ENCODE measurements at places on chromosomes 1 and 21.

DNA sequence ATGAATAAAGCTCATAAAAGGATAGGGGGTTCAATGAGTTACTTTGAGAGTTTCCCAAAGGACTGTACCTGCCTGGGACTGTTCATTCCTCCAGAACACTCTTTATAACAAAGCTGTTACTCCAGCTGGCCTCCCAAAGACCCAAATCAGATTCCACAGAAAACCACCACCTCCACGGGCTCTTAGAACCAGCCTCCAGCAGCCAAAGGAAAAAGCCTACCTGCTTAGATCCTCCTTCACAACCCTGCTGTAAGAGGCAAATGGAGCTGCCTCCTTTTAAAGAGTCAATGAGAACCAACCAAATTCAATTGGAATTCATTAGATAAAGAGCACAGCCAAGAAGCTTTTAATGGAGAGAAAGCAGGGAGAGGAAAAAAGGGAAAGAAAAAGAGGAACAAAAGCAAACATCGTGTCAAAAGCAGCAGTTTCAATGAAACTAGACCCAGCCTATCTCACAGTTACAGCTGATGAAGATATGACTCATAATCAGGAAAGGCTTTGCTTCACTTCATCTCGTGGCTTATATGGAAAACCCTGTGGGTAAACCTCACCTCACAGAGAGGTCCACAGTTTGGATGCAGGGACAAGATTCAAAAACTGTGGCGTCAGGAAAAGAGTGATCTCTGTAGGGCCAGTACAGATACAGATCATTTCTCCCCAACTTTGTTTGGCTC is 27.8 kb upstream of the FMO4 start:
- no peak for DNase-seq

GRCh38 chr1:177800400-177801088 is 169.3 kb downstream of the SEC16B start:
- DNase-seq = no peak

DNA sequence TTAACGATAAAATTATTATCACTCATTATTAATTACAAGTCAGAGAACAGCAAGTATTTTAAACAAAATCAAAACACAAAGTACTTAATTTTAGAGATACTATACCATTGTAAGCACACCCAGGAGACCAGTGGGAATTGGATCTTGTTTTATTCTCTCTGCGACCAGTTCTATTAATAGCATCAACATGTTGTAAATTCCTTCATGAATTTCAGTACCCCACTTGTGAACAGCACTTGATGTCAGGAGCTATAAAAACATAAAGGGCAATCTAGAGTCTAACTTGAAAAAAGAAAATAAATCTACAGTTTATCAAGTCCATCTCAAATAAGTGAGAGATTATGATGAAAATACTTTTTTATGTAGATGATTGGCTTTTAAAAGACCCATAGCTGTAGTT is 42.9 kb downstream of the USP24 start:
- no peak for DNase-seq

DNA sequence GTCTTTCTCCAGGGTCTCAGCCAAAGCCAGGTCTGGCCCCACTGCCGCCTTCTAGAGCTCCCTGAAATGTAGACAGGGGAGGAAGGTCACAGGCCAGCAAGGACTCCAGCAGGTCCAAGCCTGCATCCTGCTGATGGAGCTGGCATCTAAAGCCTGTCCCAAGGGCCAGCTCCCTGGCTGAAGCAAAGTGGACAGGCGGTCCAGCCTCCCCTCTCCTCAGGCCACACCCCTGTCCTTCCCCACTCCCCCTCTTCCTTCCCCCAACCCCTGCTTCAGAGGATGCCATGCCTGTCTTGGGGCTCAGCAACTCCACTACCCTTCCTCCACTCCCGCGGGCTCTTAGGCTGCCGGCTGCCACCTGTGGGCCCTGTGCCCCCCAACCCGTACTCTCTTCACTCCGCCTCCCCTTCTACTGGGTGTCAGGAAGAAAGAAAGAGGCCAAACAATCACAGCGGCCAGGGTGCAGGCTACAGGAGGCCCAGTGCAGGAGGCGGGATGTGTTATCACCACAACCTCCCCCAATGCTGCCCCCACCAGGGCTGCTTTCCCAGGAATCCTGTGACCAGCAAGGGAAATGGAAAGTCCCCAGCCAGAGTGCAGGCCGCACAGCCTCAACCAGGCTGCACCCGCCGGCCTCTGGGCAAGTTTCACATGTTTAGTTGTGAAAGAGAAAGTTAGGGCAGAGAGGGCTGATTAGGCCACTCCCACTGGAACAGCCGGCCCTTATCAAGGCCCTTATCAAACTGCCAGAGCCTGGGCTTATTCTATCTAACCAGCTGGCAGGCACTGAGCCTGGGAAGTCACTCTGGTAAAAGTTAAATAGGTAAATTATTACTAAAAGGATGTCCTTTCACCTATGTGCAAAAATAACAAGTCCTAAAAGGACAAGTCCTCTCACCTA is 34.1 kb downstream of the ACOT7 start:
- DNase-seq = no peak

DNA sequence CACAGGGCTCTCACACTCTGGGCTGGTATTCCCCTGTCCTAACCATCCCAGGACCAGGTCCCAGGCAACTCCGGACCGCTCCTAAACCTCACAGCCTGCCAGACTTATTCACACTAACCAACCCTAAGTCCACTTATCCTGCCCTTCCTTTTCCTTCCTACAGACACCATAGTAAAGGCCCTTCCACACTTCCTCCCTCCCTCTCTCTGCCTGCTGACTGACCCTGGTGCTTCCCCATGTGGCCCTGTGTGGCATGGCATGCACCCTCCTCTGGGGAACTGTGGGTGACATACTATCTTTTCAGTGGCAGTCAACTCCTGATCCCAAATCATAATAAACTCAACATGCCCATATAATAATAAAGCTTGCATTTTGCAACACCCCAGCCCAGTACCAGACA is 155.1 kb upstream of the DNAH14 start:
- no peak for DNase-seq

GRCh38 chr1:179323436-179323835 is 29.8 kb downstream of the SOAT1 start:
- DNase-seq = no peak

DNA sequence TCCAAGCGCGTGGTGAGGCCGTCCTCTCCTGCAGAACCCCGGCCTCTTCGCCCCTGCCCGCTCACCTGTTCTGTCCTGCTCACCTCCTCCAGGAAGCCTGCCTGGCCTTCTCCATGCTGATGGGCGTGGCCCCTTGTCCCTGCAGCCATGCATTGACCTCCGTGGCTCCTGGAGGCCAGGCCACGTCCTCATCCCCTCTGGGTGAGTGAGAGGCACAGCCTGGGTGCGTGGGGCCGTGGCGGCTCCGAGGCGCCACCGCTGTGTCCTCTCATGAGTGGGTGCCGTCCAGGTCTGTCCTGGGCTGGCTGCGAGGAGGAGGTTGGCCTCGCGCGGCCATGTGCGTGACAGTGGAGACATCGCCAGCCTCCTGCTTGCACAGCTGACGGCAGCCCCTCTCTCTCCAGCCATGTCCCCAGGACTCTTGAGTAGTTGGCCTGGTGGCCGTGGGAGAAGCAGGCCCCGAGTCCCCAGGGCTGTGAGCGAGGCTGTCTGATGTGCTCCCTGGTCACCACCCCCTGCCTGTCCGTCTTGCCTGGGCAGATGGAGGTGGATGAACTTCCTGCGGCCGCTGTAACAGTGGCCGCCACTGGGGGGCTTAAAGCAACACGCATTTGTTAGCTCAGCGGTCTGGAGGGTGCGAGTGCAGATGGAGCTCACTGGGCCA is 58.1 kb downstream of the PRKCZ start:
- DNase-seq = no peak

DNA sequence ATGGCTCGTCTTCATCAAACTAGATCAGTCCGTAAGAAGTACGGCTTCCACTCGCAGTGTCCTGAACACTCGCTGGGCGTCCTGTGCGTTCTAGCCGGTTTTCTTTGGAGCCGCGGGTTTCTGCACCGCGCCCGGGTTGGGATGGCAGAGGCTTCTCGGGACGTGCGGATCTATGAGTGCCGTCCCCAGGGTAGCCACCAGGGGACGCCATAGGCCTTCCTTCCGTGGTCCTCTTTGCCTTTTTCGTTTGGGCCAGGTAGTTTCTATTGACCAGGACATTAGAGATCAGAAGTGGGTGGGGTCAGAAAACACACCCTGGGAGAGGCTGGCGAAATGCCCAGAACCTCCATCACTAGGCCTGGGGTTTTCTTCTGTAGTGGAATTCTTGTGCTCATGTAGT is 273.8 kb downstream of the FAM72C start:
- no peak for DNase-seq

- no peak for DNase-seq
Measured at GRCh38 chr1:207344221-207344620, 22.7 kb downstream of the CD55 start.

- DNase-seq = no peak
Measured at GRCh38 chr1:10646347-10646861, 150.0 kb downstream of the CASZ1 start.

- DNase-seq = no peak
Measured at GRCh38 chr1:203049077-203049476, 22.8 kb downstream of the PPFIA4 start.

GRCh38 chr1:237394281-237394680 is 352.3 kb downstream of the RYR2 start:
- no peak for DNase-seq

DNA sequence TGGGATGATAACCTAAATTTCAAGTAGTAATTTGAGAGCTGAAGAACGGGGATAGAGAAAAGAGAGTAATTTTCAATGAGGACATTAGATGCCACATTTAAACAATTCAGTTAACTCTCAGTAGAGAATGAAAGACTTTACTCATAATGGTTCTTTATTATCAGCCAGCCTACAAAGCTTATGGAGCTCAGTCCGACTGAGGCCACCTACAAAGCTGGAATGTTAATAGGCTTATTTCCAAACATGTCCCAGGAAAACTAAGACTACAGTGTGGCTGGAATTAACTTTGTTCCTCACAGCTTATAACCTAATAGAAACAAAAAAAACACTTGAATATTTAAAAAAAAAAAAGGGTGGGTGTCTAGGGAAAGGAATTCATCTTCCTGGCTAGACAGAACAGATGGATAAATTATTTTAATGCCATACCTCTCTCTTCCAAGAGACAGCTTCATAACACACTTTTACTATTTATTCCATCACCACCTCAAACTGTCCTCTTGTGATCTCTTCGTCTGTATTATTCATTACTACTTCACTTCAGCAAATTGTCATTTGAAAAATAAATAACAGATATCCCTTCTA is 9.8 kb downstream of the SLC19A2 start:
- DNase-seq = no peak

DNA sequence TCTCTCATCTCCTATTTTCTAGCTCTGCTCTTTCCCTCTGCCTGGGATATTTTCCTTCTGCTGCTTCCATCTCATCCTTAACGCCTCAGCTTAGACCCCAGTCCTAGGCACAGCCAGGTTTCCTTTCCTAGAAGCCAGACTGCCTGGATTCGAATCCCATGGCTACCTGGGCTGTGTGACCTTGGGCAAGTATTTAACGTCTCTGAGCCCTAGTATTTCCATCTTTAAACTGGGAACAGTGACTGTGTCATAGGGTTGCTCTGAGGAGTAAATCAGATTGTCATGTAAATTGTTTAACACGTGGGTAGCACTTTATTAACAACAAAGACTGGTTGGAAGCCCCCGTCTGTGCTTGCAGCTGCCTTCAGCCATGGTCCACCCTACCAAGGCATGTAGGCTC is 18.4 kb downstream of the DHRS3 start:
- DNase-seq = no peak

- no peak for DNase-seq
Measured at GRCh38 chr1:91513160-91513559, 12.5 kb downstream of the CDC7 start.

DNA sequence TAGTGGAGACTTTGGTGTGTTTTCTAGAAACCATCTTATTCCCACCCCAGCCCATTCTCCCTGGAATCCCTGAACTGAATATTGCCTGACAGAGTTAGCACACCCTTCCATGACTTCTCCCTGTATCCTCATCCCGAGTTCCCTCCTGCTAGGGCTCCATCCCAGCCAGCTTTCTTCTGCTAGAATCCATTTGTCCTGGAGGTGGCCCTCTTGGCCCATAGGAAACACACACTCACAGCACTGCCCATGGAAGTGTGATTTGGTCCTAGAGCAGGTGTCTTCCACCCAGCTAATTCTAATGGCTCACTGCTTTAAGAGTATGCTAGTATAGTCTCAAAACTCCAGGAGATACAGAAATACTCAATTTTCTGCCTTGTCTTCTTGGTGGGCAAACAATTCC is 4.1 kb downstream of the KRTAP15-1 start:
- DNase-seq = no peak

- DNase-seq = no peak
Measured at GRCh38 chr1:23960291-23961020, 828 bp downstream of the PNRC2 start.

DNA sequence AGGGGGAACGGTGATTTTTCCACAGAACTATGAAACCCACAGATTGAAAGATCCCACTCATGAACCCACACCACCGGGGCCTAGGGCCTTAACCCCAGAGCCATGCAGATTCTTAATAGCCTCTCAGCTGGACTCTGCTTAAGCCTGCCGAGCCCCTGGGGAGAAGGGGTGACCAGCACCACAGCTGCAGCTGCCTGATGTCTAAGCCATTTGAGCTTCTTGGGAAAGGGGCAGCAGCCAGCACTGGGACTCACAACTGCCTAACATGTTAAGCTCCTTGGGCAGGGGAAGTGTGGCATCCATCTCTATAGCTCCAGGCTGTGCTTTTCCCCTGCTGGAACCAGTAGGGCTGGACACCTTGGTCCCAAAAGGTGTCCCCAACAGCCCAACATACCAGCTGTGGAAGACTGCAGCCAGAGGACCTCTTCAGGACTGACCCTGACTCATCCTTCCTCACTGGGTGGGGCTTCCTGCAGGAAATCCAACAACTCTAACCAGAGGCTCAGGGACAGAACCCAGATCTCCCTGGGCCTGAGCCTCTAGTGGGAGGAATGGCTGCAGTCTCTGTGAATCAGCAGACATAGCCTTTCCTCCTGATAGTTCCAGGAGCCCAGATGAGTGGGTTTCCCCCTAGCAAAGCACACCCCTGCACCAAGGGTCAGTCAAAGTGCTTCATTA is 34.6 kb upstream of the FMO3 start:
- DNase-seq = no peak

DNA sequence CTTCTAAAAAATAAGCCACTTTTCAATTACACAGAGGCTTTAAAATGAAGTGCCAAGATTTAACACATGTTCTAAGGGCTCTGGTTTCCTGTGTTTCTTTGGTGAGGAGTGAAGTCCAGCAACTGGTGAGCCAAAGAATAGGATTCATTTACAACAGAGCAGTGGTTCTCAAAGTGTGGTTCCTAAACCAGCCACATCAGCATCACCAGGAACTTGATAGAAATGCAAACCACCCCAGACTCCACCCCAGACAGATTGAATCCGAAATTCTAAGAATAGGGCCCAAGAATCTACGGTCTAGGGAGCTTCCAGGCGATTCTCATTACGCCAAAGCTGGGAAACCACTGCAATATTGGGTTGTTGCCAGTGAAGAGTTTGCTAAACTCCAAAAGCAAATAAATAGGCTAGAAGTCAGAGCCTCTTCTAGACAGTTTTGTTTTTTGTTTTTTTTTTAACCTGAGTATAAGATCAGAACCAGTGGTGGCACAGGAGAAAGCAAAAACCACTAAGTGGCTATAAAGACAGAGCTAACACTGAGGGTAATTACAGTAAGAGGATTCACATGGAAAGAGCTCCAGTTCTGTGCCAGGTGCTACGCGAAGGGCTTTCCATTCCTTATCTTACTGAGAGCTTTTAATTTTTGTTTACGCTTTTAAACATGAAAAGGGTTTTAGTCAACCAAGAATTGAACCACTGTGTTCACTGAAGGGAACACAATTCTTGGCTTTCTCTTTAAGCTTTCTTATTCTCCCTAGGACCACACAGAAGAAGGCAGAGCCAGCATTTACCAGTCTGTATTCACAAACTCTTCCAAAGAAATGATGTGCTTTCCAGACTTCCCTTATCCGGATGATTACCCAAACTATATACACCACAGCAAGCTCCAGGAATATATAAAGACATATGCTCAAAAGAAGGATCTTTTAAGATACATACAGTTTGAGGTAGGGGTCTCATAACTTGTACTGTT is 42.4 kb upstream of the FMO2 start:
- DNase-seq = no peak
